ENCODE measurements at places on chromosomes 13 and 19.

- DNase-seq = no peak
Observed at GRCh38 chr13:50989476-50989875, 79.9 kb downstream of the RNASEH2B start.

- no peak for DNase-seq
Observed at GRCh38 chr19:31354316-31354715, 5.1 kb upstream of the TSHZ3 start.

GRCh38 chr19:17296273-17296672 is 7.0 kb downstream of the ABHD8 start:
- DNase-seq = no peak

DNA sequence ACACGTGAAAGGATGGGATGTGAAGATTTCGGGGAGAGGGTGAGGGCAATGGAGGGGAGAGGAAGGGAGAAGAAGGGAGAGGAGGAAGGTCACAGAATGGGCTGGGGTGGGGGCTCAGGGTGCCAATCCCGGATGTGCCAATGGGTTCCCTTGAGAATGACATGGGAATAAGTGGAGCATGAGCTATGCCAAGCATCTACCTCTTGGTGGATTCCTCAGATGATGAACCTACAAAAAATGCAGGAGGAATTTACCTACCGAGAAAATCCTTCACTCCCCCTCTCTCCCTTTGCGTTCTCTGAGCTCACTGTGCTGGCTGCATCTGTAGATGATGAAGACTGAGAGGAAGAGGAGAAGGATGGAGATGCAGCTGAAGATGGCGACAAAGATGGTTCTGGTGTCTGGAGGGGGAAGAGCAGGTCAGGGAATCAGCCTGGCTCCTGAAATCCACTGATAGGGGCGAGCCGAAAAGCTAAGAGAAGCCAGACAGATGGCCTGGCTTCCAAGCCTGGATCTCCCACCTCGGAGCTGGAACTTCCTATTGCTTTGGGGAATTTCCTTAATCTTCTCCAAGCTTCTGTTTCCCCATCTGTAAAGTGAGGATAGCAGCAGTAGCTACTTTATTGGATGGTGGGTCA is 21.6 kb downstream of the VSTM1 start:
- DNase-seq = no peak

DNA sequence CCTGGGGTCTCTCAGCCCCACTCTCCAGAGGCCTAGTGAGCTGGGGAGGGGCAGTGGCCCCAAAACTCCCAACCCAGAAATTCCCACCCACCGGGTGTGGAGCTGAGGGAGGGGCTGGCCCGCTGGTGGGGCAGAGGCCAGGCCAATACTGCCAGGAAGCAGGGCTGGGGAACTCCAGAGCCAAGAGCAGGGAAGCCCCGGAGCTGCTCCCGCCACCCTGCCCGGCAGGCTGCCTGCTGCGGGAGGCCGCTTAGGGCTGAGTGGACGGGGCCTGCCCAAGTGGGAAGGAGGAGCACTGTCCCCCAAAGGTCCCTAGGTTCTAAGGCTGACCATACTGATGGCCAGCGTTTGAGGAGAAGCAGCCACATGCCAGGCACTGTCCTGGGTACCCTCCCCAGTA is 13.0 kb upstream of the RELB start:
- no peak for DNase-seq

Measured in suprapubic skin (tissue), 4 donors.